ENCODE measurements at places on chromosomes 12 and 14.

DNA sequence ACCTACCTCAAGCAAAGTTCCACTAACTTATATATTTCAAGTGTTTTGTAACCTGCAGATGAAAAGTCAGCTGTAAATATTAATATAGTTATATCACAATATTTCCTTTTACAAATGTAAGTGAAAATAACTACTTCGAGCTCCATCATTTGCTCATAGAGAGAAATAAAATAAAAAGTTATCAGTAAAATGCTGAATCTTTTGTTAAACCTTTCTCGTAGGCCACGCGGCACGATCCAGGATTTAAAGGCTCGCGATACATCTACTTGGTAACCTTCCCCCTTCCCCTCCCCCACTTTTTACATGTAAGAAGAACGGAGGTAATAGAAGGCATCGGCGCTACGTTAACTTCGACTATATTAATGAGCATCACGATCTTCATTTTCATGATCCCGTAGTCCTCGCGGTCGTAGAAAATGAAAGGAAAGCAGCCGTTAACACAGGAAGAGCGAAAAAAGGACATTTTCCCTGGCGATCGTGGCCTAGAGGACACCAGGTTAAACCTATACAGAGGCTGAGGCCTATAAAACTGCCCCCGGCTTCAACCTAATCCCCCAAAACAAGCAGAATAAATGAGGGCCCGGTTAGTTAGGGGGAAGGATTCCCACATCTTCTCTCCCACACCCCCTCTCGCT, 508 bp downstream of the HNRNPC start:
- no peak for DNase-seq

GRCh38 chr12:94147387-94147990, 888 bp upstream of the PLXNC1 start:
- no peak for DNase-seq

GRCh38 chr12:1474574-1475153, 119.7 kb downstream of the FBXL14 start:
- DNase-seq, result no peak

GRCh38 chr12:63867053-63867452, 22.6 kb downstream of the SRGAP1 start:
- DNase-seq, result no peak

GRCh38 chr14:89276424-89276975, 140.5 kb downstream of the FOXN3 start:
- no peak for DNase-seq

GRCh38 chr12:115528466-115528865, 749.0 kb downstream of the MED13L start:
- DNase-seq, result no peak

- DNase-seq, result no peak
Measured at GRCh38 chr14:25074099-25074685, 24.2 kb upstream of the STXBP6 start.

- DNase-seq, result no peak
Measured at GRCh38 chr12:6030081-6030480, 85.0 kb upstream of the ANO2 start.

DNA sequence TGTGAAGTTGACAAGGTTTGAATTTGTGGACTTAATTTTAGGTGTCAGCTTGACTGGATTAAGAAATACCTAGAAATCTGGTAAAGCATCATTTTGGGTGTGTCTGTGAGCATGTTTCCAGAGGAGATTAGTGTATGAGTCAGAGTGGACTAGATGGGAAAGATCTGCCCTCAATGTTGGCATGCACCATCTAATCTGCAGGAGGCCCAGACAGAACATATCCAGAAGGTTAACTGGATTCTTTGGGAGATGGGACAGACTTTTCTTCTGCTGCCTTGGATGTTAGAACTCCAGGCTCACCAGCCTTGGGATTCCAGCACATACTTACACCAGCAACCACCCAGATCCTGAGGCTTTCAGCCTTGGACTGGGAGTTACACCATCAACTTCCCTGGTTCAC, 14.1 kb downstream of the SGPP1 start:
- DNase-seq, result no peak

GRCh38 chr14:93787465-93788292, 606 bp downstream of the PRIMA1 start:
- peak; percentile 50 for DNase-seq

DNA sequence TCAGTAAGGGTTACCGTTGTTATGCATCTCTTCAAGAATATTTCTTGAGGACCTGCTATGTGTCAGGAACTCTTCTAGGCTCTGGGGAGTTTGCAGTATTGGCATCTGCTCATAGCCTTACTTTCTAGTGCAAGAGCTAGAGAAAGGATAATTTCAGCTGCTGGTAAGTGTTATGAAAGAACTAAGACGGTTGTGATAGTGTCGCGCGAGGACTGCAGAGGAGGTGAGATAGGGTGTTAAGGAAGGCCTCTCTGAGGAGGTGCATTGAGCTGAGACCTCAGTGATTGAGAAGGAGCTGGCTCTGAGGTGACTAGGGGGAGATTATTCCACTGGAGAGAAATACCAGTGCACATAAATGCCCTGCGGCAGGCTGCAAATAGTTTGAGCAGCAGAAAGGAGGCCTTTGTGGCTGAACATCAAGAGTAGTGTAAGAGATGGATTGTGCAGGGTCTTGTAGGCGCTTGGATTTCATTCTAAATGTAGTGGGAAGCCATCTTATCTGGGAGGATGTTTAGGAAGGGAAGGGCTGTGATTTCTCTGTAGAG, 824 bp downstream of the DDX55 start:
- peak; percentile 28 for DNase-seq

DNA sequence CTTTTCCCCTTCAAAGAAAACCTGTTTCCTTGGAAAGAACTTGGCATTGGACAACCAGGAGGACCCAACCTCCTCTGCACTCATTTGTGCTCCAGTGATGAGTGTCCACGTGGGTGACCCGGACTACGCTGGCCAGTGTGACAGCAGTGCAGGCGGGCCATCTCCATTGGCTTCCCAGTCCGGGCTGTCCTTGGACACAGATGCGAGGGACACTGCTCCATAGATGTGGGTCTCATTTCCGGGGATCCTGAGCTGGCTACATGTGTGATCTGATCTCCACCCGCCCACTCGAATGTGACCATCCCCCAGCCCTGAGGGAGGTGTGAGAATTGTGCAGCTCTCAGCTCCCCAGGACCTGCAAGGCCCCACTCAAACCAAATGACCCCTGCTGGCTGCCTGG, 836.6 kb upstream of the TMEM132C start:
- DNase-seq, result no peak

GRCh38 chr12:53976172-53976822, 1.5 kb upstream of the HOTAIR start:
- DNase-seq, result no peak

- no peak for DNase-seq
Measured at GRCh38 chr14:78297858-78298257, 127.7 kb downstream of the NRXN3 start.

- DNase-seq, result no peak
Measured at GRCh38 chr12:56864318-56864717, 69.9 kb downstream of the SDR9C7 start.

- DNase-seq, result no peak
Measured at GRCh38 chr12:100741084-100741711, 53.4 kb upstream of the ANO4 start.

DNA sequence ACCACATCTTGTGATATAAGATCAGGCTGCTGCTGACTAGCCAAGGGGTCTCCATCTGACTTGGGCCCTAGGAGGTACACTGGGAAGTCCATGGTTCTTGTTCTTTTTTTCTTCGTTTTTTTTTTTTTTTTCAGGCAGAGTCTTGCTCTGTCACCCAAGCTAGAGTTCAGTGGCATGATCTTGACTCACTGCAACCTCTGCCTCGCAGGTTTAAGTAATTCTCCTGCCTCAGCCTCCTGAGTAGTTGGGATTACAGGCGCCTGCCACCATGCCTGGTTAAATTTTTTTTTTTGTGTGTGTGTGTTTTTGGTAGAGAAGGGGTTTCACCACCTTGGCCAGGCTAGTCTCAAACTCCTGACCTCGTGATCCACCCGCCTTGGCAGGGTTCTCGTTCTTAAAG, 178.2 kb downstream of the RMST start:
- DNase-seq, result no peak

DNA sequence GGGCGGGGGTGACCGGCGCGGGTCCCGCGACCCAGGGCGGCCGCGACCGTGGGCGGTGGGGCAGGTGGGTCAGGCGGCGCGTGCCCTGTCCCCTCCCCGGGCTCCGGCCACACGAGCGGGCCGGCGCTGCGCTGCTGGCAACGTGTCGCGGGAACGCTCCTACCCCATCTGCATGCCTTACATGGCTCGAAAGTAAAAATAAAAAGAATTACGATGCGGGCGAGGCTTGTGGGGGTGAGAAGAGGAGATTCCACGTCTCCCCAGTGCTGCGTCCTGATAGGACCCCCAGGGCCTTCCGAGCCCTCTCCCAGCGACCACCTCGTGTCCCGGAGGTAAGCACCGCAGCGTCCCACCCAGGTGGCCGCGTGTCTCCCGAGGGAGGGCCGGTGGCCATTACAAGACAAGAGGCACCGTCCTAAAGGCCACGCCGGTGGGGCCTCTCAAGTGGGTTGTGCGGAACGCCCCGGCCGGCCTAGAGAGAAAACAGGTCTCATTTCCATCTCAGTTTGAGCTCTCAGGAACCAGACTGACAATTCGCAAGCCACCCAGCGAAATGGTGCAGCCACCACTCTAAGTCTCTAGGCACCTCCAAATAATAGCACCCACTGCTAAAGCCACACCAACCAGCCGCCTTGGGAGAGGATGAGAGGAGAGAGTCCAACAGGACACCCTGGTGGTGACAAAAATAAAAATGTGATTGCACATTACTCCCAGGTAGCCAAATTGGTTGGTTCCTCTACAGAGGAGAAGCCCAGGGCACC, 612 bp upstream of the FOXN3 start:
- no peak for DNase-seq

DNA sequence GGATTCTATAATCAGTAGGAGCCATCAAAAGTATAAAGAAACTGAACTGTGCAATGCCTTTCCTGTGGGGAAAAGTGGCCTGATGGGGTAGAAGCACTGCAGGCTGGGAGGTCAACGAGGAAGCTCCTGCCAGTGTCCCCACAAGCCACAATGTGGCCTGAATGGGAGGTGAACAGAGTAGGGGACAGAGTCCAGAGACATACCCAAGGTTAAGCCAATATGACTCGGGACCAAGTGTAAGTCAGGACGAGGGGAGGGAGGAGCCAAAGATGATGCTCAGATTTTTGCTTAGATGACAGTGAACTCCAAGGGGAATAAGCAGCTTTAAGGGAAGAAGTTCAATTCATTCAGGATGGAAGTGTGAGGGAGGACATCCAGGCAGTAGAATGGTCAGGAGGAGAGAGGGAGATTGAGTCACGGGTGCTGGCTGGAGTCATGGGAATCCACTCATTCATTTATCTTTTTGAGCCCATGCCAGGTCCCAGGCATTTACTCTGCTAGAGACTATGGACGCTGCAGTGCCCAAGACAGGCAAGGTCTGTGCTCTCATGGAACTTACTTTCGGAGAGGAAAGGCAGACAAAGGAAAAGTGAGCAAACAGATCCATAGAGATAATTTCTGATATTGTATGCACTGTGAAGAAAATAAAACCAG, 29.1 kb downstream of the DPF3 start:
- no peak for DNase-seq

GRCh38 chr14:54758041-54758440, 144.6 kb downstream of the GCH1 start:
- DNase-seq, result no peak

GRCh38 chr12:113798552-113798951, 167.6 kb downstream of the RBM19 start:
- no peak for DNase-seq

DNA sequence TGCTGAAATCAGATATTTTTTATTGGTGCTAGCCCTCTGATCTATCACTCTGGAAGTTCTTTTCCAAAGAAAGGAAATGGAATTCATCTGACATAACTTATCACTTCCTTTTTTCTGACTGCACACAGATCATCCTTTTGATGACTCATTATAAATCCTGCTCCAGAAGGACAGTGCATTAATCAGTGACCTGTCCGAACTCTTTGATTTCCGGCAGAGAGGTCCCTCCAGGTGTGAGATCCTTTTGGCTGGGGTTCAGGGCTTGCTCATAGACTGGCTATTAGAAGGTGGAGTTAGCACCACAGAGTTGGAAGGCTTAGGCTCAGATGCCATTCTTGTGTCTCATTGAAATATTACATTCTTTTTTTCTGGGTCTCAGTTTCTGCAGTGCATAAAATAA, 328.2 kb downstream of the ZFP36L1 start:
- DNase-seq, result no peak

DNA sequence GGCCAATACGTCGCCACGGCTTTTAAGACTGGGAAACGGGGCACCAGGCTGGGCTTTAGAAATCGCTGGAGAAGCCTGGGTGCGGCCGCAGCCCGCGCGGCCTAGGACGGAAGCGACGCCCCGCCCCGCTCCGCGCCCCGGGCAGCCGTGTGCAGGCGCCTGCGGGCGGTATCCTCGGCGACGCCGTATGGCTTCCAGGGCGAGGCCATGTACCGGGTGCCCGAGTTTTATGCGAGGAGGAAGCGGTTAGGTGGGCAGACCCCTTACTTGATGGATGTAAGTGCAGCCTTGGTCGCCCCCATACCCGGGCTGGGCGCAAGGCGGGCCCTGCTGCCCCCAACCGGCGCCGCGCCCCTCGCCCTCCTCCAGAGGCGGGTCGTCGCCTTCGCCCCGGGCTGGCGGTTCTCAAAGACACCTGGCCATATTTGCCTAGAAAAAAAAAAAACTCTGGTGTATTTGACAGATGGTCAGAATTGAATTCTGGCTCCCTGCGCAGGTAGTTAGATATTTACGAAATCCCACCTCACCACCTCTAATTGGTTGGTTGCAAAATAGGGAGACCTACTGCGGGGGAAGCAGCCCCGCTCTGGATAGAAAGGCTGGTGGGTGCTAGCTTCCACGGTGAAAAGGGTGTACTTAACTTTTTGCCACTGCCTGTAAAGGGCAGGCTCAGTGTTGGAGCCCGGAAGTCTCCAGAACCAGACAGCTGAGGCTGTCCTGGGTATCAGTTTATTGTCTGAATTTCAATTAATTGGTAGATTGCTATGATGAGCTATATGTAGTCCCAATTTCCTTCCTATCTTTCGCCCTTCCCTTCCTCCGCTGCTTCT, at the start of gene PPP1R36:
Gene PPP1R36, plus strand, starts transcription at position 171 of the 830 bp plus-strand sequence. Its CDS starts 37 bp downstream, at position 208.
- DNase-seq, result no peak

DNA sequence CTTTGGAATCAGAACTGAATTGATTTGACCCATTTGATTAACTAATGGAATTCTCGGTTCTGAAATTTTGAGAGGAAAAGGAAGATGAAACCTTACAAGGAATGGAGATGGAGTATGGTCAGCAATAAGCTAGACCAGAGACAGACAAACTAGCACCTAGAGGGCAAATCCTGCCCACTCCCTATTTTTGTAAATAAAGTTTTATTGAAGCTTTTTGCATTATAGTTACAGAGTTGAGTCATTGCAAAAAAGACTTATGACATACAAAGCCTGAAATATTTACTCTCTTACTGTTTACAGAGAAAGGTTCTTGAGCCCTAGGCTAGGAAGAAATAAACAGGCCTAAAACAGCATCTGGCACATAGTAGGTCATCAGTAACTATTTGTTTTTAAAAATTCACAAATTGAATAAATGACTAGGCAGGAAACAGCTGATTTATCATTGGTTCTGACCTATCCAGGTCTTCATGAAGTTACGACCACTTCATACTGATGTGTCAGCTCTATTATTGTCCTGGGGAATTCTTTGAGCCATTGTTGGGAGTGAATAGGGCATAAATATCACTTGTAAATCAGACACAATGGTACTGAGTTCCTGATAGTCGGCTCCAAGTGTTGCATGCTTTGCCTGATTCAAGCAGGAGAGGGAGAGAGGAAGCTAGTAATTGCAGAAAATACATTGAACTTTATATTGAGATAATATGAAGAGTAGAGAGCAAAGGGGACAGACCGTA, 14.6 kb upstream of the STAB2 start:
- no peak for DNase-seq

GRCh38 chr14:31025367-31026076, at the start of gene AP4S1:
AP4S1 (plus strand) TSS chr14:31025649; CDS start chr14:31066197, 40,548 bp downstream.
- peak; percentile 56 for DNase-seq

GRCh38 chr12:69698054-69698453, 1.0 kb downstream of the BEST3 start:
- no peak for DNase-seq
